Memory B cell (primary cell): ENCODE measurements at places on chromosomes 12 and 14.

- no peak for DNase-seq
Observed at GRCh38 chr14:52008136-52008535, 18.8 kb downstream of the RTRAF start.

GRCh38 chr12:229441-230191 is 15.7 kb upstream of the SLC6A12 start:
- no peak for DNase-seq

- DNase-seq, result no peak
Observed at GRCh38 chr12:117101953-117102799, 3.0 kb upstream of the TESC start.

GRCh38 chr12:7259060-7259459 is 44.8 kb upstream of the ACSM4 start:
- no peak for DNase-seq

GRCh38 chr12:100404769-100405407 is 48.0 kb downstream of the SLC17A8 start:
- DNase-seq, result no peak

GRCh38 chr12:5513406-5513805 is 81.5 kb downstream of the NTF3 start:
- DNase-seq, result no peak

DNA sequence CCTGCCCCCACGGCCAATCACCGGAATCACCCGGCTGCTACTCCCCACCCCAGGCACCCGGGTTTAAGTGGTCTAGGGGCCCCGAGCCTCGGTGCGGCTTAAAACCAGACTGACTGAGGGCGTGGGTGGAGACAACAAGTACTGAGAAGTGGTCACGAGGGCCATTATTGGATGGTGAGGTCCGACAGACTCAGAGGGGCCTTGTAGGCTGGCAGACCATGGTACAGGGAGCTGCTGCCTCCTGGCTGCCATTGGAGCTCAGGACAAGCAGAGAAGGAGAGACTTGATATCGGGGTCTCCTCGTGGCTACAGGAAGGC is 54.1 kb downstream of the FBRSL1 start:
- no peak for DNase-seq

DNA sequence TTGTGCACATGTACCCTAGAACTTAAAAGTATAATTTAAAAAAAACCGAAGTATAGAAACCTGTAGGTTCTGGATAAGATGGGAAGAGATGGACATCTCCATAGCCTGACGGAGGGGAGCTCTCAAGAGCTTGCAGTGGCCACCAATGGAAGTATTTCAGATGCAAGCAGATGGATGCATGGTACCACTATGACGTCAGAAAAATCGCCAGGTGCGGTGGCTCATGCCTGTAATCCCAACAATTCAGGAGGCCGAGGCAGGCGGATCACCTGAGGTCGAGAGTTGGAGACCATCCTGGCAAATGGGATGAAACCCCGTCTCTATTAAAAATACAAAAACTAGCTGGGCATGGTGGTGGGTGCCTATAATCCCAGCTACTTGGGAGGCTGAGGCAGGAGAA is 3.4 kb downstream of the TEX22 start:
- no peak for DNase-seq

- DNase-seq, result no peak
Observed at GRCh38 chr12:80745851-80746505, 29.3 kb downstream of the MYF5 start.

GRCh38 chr14:69137416-69137815 is 15.5 kb downstream of the DCAF5 start:
- no peak for DNase-seq
